ENCODE measurements at places on chromosomes 1 and 21.

DNA sequence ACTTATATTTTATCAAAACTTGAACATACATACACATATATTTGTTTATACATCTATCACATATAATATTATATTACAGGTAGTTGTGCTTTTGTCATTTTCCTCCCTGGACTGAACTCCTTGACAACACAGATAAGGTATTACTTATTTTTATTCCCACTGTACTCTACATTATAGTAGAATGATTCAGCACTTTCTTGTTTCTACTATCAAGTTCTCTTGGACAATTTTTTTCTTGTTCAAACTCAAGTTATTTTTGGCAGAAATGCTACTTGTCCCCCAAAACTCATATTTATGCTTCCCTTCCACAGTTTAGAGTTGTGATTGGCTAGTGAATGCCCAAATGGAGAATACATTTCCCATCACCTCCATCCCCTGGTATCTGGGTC lies 10.8 kb upstream of the PTPRC start:
- DNase-seq: no peak

GRCh38 chr1:63882048-63882704 lies 108.4 kb downstream of the ROR1 start:
- DNase-seq: no peak

GRCh38 chr1:43531906-43532584 lies 1.4 kb downstream of the PTPRF start:
- no peak for DNase-seq

- DNase-seq: no peak
Measured at GRCh38 chr1:214753236-214753852, 150.3 kb downstream of the CENPF start.

All from hematopoietic multipotent progenitor cell treated with erythropoietin and hydrocortisone succinate and interleukin-3 and kit ligand, for 17 days (in vitro differentiated cells).